ENCODE measurements at places on chromosomes 6 and 20.

DNA sequence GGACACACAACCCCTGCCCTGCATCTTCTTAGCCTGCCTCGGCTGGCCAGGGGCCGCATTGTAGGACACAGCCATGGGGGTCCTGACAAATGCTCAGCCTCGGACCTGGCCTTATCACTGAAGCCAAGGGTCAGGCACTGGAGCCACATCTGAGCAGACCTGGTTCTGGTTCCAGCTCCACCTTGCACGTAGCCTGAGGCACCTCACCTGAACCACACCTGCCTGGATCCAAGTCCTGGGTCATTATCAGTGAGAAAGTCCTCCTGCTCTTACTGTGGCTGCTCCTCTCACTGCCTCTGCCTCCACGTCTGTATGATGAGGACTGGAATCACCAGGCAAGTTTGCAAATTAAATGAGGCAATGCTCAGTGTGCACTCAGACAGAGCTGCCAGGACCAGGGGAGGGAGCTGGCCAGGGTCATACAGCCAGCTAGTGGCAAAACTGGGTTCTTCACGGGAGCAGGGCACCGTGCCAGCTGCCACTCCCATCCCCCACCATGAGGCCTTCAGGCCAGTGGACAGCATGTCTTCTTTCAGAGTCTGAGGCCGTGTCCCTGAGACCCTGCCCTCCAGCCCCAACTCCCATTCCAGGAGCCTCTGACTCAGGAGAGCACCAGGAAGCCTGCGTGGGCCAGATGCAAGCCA, 40.2 kb downstream of the MRPL14 start:
- no peak for DNase-seq

DNA sequence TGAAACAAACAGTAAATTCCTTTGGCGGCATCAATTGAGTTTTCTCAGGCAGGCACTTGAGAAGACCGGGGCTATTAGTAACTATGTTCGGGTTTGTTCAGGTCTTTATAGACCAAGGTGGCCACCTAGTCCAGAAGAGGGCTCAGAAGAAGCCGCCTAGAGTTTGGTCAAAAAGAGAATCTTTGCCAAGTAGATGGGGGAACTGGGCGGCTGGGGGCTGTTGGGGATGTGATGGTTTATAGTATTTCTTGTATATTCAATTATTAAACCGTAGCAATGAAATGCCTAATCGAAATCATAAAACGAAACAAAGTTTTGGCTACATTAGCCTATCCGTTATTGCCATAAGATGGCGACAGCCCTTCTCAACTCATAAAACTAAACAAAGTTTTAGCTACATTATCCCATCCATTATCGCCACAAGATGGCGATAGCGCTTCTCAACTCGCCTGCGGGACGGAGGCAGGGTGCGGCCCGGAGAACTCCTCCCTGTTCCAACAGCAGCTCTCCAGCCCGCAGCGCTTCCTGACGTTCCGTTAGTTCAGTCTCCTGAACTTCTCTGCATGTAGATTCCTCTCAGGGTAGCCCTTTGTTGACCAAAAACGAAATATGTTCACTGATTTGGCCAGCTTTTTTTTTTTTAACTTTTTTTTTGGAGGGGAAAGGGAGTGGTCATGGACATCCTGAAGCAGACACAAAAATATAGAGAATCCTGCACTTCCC, 120.5 kb upstream of the PRSS16 start:
- peak; percentile 56 for DNase-seq

- DNase-seq, result no peak
Measured at GRCh38 chr6:118558464-118559217, 10.5 kb downstream of the PLN start.

DNA sequence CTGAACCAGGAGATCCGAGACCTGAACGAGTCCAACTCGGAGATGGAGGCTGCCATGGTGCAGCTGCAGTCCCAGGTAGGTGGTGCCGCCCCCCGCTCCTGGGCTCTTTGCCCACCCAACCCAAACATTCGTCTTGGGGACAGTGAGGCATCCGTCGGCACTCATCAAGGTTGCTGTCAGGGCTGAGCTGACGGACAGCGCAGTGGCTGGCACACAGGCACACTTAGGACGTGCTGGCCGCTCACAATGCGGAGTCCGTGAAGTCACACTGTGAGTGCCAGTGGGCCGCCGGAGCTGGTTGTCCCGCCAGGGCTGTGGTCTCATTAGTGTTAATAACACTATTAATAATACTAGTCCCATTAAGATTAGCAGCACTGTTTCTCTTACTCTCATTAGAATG, 18.2 kb upstream of the PCMTD2 start:
- DNase-seq, result no peak

DNA sequence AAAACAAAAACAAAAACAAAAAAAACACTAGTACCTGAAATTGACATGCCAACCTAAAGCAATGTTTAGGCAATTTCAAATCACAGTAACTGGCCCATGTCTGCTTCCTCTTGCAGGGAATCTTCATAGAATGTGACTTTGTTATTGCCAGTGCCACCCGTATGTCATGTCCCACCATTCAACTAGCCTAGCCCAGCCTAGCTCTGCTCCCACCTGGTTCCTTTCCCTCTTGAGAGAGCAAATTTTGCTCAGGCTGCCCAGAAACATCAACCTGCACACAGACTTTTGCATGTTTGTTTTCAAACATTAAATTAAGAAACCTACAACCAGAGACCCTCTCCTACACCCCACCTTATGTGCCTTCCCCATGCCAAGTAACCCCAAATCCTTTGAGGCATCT, 124.8 kb upstream of the SLC2A12 start:
- DNase-seq, result no peak

GRCh38 chr6:26172608-26172968, 85.4 kb downstream of the HFE start:
- DNase-seq, result no peak

- DNase-seq, result no peak
Measured at GRCh38 chr6:49517919-49518318, 18.2 kb downstream of the GLYATL3 start.

DNA sequence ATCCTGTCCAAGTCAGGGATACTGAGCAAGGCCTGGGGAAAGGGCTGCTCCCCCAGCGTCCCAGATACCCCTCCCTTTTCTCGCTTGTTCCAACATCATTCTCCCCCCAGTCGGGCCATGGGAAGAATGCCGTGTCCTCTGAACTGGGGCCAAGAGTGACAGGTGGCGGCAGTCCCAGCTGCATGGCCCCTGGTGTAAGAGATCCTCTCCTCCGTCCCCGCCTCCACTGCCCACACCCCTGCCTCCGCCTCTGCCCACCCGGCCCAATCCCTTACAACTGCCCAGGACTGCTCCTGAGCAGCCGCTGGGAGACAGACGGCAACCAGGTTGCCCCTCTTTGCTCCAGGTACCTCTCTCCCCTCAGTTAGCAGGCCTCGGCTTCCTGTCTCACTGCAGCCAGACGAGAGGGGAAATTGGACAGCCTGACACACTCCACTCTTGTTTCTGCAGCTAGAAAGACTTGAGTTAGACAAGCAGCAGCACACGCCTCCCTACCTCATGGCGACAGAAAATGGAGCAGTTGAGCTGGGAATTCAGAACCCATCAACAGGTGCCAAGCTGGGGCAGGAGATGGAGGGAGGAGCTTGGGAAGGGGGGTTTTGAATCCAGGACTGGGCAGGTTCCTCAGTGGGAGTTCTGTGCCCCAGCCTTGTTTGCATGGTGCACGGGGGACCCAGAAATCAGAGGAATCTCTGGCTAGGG, at the start of gene MYLK2:
Gene MYLK2, plus strand, starts transcription at position 274 of the 702 bp plus-strand sequence. Its CDS starts 225 bp downstream, at position 499.
- DNase-seq, result no peak
